ENCODE measurements at places on chromosomes 4 and X.

DNA sequence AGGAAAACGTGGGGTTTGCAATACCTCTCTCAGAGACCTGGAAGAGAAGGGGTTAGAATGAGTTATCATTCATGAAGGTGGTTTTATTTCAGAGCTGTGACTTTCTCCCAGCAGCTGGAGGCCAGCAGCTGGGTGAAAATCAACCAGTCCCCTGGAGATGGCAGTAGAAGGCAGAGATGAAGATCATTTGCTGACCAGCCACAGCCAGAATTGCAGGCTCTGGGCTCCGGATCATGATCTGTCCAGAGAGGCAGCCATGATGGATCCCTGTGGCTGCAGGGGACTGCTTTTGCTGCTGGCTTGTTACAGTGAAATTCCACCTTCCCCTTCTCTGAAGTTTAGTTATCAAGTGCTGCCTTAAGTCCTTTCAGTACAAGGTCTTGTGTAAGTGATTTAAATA, 46.9 kb upstream of the TAB3 start:
- DNase-seq: peak; percentile 60

DNA sequence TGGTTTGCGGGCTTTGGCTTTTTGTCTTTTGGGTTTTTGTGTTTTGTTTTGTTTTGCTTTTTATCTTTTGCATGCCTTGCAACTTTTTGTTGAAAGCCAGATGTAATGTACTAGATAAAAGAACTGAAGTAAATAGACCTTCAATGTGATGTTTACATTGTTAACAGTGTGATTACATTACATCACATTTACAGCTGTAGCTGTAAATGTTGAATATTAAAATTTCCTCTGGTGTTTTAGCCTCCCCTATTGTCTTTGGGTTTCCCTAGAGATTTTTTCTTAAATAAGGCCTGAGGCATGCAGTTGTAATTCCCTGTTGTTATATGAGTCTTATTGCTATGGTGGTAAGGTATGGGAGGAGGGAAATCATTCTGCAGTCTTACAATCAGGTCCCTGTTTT, 275.0 kb downstream of the PARM1 start:
- DNase-seq: no peak

DNA sequence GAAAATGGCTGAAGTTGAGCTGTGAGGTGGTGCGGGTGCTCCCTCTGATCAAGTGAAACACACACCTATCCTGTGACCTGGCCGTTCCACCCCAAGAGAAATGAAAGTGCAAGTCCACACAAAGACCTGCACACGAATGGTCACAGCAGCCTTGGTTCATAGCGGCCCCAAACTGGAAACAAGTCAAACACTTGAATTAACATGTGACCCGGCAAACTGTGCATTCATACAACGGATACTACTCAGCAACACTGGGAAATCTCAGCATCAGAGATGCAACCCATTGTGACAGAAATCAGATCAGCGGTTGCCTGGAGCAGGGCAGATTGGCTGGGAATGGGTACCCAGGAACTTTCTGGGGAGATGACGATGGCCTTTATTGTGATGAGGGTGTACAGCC, 7.6 kb downstream of the G6PD start:
- DNase-seq: no peak

- DNase-seq: no peak
These were observed 703.5 kb downstream of the PDHA2 start for GRCh38 chr4:96543346-96543745.

- no peak for DNase-seq
These were observed 775 bp downstream of the SHROOM4 start for GRCh38 chrX:50812995-50813842.

GRCh38 chr4:150325872-150326271, 247.6 kb downstream of the DCLK2 start:
- DNase-seq: no peak

DNA sequence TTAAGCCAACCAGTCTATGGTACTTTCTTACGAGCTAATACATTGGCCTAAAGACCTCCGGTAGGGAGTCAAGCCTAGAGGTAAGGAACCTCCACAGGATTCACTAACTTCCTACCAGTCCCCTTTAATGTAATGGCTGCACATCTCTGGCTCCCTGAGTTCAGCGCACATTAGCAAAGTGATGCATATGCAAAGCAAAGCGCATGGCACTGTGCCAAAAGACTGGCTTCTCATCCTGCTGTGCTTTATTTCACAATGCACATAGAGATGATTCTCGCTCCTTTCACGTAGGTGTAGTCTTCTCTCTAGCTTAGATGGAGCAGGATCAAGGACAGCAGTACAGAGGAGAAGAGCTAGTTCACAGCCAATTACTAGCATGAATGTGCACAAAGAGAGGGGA, 14.6 kb upstream of the CLTRN start:
- no peak for DNase-seq

- DNase-seq: peak; percentile 42
These were observed 408.2 kb downstream of the BCOR start for GRCh38 chrX:39689376-39690104.

DNA sequence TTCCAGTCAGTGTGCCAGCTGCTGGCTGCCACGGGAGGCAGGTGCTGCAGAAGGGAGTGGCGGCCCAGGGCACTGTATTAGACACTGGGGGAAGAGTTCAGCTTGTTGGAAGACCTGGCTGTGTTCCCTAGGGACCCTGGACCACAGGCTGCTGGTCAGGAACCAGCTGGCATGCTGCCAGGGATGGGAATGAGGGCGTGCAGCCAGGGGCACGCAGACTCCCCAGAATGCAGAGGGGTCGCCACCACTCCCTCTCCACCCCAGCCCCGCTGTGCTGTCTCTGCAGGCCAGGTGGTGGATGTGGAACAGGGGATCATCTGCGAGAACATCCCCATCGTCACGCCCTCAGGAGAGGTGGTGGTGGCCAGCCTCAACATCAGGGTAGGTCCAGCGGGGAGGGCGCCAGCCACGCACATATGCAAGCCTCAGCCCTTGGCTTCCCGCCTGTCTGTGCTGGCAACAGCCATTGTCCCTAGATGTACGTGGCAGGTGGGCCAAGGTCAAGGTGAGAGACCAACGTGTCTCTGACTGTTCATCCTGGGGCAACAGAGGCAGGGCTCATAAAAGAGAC, 12.3 kb downstream of the ABCD1 start:
- DNase-seq: no peak

DNA sequence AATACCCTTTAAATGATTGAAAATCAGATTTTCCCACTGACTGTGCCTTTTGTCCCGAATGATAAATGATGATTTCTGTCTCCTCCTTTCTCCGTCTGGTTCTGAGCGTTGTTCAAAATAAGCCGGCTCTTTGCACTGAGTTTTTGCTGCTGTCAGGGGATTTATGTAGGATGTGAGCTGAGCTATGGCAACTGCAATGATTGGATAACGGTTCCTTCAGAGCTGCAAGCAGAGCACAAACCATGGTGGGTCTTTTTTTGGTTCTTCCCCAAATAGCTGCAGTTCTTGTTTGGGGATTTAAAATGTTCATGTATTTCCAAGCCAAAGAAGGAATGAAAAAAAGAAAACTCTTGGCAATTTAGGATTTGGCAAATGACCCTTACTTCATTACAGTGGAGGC, 124.5 kb upstream of the CASK start:
- peak; percentile 1 for DNase-seq

GRCh38 chr4:7968262-7968896, 28.7 kb upstream of the AFAP1 start:
- no peak for DNase-seq

GRCh38 chrX:125004799-125005198, 314.9 kb upstream of the TEX13C start:
- DNase-seq: no peak

GRCh38 chrX:46730765-46731164, 28.2 kb downstream of the SLC9A7 start:
- no peak for DNase-seq

DNA sequence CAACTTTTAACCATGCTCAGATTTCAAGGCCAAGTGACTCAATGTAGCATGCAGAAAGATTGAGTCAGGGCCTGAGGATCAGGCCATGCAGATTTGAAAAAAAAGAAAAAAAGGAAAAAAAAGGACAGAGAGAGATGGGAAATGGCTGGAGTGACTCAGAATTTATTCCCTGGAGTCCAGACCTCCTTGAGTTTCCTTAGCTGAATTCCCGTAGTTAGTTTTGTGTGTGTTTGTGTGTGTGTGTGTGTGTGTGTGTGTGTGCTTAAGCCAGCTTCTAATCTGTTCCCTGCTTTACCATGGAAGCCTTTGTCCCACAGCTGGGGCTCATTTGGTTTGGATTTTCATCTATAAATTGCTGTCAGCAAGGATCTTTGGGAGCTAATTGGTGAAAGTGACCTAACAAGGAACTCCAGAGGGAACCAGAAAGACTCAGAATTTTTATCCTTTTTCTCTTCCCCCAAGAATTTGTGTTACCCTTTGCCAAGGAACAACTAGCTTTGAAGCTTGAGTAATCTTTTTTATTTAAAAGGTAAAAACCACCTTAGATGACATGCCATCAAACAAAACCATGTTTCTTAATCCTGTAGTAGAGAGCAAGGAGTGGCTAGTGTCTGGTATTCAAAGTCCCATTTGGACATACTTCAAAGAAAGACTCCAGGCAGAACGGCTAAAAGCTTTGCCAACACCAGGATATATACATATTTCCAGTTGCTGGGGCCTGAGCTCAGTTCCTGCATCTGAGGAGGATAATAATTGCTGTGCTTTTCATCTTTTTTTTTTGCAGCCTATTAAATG, 109.0 kb upstream of the DDIT4L start:
- DNase-seq: peak; percentile 46

- no peak for DNase-seq
These were observed 84.5 kb downstream of the CD99L2 start for GRCh38 chrX:150813922-150814321.

DNA sequence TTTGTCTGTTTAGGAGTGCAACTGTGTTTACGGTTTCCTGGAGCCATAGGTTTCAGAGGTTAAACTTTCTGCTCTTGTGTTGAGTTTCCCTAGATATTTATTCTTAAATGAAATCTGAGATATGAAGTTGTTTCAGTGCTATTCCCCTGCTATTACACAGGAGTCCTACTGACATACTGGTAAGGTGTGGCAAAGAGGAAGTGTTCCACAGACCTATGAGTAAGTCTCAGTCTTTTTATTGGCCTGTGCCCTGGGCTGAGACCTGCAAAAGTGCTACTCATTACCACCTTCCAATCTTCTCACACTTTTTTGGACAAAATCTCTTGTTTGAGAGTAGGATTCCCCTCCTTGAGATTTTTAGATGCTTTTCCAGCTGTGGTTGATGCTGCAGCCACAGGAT, 35.6 kb upstream of the MAGEA8 start:
- DNase-seq: no peak

- no peak for DNase-seq
These were observed 1941.1 kb downstream of the PCDH7 start for GRCh38 chr4:32661229-32661628.

GRCh38 chr4:3338976-3339531, 46.2 kb downstream of the RGS12 start:
- no peak for DNase-seq

- DNase-seq: peak; percentile 86
These were observed at the start of gene GPC3 for GRCh38 chrX:133985164-133985966. Gene GPC3, minus strand, starts transcription at chrX:133985594.

DNA sequence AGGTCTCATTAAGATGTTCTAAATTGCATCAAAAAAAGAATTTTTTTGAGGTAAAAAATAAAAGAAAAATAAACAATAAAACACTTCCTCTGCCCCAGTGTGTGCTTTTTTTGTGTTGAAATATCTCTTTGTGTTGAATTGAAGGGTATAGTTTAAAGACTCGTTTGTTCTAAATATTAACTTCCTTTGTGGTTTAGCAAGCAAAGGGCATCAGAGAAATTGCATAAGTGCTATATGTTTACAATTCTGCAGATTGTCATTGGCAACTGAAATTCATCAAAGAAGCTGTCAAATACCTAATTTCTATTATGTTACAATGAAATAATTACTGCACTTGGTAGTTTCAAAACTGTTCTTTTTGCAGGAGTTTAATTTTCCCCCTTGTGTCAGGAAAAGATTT, 260.5 kb downstream of the DKK2 start:
- DNase-seq: no peak

DNA sequence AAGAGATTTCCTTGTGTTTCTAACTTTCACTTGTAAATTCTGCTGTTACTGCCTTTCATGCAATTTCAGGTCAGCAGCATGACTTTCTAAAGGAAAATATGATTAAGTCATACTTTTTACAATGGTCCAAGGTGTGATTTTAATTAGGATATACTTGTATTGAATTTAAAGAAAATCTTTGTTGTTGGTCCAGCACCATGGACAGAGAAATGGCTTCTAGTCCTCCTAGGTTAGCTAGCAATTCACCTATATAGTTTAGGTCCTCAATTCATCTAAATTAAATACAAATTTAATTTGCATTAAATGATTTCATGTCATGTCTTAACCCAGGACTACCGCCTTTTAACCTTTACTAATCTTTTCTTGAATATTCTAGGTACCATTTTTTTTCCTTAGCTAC, 304.9 kb upstream of the RPS6KA3 start:
- no peak for DNase-seq

DNA sequence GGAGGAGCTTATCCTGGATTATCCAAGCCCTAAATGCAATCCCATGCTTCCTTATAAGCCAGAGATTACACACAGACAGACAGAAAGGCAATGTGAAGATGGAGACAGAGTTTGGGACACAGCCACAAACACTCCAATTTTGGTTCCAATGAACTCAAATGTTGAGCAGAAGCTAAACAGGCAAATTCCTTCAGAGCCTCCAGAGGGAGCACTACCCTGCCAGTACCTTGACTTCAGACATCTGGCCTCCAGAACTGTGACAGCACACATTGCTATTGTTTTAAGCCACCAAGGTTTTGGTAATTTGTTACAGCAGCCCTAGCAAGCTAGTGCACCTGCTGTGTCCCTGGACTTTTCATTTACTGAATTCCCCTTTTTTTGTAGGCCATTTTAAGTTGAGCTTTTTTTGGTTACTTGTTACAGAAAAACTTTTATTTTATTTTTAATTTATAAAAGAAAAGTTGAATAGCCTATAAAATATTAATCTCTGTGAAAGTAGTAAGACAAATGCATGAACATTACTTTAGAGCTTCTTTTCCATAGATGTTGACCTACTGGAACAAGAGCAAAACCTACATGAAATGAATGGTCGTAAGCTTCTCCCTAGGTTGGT, 33.4 kb upstream of the SRD5A3 start:
- peak; percentile 47 for DNase-seq

- DNase-seq: no peak
These were observed 195.4 kb downstream of the AFAP1 start for GRCh38 chr4:7744142-7744804.

- DNase-seq: no peak
These were observed 114.5 kb upstream of the RBPJ start for GRCh38 chr4:26206339-26206738.

DNA sequence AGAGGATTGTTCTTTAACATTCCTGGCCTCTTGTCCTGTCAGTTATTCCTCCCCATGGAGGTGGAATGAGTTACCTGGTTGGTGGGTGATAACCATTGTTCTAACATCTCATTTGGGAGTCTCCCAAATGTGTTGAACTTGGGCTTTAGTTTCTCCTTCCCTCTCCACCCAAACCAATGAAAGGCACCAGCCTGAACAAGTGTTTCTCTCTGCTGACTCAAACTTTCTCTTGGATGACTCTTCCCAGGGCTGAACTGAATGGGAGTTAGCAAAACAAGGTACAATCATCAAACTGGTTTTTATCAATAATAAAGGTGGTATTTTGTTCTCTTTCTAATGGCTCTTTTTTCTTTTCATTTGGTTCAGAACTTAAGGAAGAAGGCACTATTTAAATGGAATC, 2.7 kb downstream of the DYNLT3 start:
- DNase-seq: no peak

GRCh38 chr4:41069257-41069656, 145.1 kb downstream of the APBB2 start:
- no peak for DNase-seq

- no peak for DNase-seq
These were observed 81.6 kb downstream of the RBPJ start for GRCh38 chr4:26402458-26402857.

GRCh38 chr4:70901984-70902576, at the start of gene MOB1B:
Gene MOB1B, plus strand, starts transcription at chr4:70902369. Its CDS starts 168 bp downstream, at chr4:70902537.
- DNase-seq: peak; percentile 94

GRCh38 chr4:126890383-126890782, 742.4 kb upstream of the INTU start:
- DNase-seq: no peak

Measured in NCI-H82 (cell line).